ENCODE measurements at places on chromosomes 6 and 20.
A peak's percentile ranks its signal among the peaks of the same experiment; 100 is the strongest.

DNA sequence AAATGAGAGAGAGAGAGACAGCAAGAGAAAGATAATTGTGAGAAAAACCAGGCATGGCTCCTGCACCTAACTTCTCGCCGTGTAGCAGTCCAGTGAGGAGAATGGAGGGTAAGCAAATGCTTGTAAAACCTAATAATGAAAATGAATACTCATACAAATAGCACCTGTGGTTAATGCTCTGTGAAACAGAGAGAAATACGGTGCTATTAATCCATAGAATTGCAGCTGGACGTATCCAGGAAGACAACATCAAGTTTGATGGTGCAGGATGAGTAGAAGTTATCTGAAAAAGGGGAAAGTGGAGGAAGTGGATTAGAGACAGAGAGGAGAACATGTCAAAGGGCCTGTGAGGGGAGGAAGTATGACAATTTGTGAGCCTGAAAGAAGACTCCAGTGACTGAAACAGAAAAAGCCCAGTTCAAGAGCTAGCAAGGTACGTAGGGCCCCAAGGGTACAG is 89.4 kb upstream of the PAK5 start:
- DNase-seq = no peak

GRCh38 chr6:4316867-4317400 is 181.6 kb upstream of the ECI2 start:
- no peak for DNase-seq

DNA sequence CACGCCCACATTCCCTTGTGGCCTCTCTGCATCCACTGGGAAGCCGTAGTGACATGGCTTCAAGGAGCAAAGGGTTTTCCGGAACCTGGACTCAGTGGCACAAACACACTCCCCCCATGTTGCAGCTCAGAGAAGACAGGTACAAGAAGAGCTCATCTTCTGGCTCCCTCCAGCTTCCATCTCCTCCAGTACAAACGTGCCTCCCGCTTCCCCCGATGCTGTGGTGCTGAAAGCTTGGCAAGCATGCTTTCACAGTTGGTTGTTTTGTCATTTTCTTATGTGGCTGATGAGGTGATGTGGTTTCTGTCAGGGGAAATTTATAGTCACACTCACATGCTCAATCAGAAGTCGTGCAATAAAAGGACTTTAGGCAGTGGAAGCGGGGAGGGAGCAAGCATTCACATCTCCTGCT is 258.5 kb downstream of the KIF16B start:
- no peak for DNase-seq

- DNase-seq = no peak
Observed at GRCh38 chr6:52310932-52311331, 26.4 kb upstream of the MCM3 start.

DNA sequence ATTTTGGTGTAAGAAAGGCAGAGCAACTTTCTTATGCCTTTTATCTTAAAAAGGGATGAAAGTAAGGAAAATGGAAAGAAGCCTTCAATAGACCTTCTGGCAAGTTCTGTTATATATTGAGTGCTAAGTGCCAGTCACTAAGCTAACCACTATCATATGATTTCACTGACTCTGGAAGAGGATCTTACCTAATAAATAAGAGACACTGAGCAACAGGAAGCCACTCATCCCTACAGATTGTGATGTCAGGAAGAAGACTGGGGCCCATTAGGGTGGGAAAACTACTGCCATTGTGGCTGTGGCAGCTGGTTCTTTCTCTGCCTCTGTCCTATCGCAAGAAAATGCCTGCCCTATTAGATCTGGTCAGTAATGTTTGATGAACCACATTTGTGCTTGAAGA is 89.6 kb downstream of the AIG1 start:
- no peak for DNase-seq

GRCh38 chr6:134196568-134197193 is 121.2 kb downstream of the SGK1 start:
- DNase-seq = no peak

DNA sequence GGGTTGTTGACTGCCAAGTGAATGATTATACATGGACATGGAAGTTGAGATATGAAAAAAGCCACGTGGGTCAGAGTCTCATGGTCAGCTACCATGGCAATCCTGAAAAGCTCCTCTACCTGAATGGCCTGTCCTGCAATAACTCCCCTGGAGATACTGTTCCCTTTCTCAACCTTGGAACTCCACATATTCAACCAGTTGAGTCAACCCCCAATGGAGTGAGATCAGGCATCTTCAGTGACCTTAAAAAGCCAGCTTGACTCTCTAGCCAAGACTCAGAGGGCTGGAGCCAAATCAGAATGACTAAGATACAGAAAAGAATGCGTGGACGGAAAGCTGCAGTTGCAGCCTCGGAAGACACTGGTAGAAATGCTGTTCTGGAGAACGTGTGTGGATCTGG is 341.3 kb downstream of the FOXA2 start:
- no peak for DNase-seq

DNA sequence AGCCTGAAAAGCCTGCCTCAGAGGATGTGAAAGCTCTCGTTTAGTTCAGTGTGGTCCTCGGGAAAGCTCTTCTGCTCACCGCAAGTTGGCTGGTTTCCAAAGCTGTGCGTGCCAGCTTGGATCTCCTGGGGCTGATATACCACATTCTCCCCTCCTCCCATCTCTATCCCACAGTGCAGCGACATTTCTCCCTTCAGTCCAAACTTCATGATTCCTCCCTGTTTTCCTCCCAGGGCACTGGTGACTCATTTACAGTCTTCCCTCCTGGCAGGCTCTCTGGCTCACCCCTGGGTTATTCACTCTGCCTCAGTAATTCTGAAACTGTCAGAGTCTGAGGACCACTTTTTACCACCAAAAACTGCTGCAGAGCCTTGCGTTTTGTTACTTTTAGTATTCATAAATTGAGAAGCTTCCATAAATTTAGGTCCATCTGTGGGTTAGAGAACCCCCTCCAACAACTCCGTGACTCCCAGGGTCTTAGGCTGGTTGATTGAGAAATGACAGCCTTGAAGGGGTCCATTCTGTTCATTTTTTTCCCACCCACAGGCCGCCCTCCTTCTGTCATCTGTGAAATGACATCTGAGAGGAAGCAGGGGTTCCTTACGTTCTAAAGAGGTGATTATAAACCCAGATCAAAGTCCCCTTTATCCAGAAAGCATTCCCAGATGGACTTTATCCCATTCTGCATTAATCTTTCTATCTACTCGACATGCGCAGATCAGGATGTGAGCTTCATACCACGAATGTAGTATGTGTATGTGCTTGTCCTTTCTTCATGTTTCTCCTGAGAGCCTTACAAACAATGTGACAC is 6.1 kb downstream of the TRIM10 start:
- no peak for DNase-seq

GRCh38 chr6:41683523-41684310 is 45.4 kb downstream of the MDFI start:
- DNase-seq = peak; percentile 58

GRCh38 chr6:101454106-101454676 is 60.7 kb downstream of the GRIK2 start:
- no peak for DNase-seq

GRCh38 chr6:24882835-24883555 is 52.8 kb downstream of the RIPOR2 start:
- no peak for DNase-seq
